ENCODE measurements at places on chromosomes 12 and 14.
A peak's percentile ranks its signal among the peaks of the same experiment; 100 is the strongest.

- no peak for DNase-seq
- peaks cover 8% of the 10 kb centered on the region for H3K4me1 ChIP-seq
- H3K36me3 ChIP-seq: peaks cover 5% of the 10 kb centered on the region
- no peak overlapping the region for H3K27ac ChIP-seq
Measured at GRCh38 chr14:75155169-75155568, 21.2 kb downstream of the TMED10 start.

DNA sequence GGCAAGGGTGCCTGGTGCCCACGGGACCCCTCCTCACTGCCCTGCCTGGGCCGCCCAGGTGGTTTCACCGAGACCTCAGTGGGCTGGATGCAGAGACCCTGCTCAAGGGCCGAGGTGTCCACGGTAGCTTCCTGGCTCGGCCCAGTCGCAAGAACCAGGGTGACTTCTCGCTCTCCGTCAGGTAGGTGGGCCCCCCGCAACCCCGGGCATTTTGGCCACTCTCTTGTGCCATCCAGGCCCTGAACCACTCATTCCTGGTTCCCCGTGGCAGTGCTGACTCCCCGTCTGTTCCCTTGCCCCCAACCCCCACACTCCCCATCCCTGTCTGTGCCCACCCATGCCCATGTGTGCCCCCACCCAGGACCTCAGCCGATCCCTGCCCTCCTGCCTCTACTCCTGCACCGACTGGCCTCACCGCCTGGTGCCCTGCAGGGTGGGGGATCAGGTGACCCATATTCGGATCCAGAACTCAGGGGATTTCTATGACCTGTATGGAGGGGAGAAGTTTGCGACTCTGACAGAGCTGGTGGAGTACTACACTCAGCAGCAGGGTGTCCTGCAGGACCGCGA lies 480 bp downstream of the PTPN6 start:
- no peaks in the 10 kb centered on the region for H3K4me1 ChIP-seq
- H3K4me3 ChIP-seq: peak overlapping the region; percentile 43
- H3K27me3 ChIP-seq: no peaks in the 10 kb centered on the region
- H3K27ac ChIP-seq: no peak overlapping the region

DNA sequence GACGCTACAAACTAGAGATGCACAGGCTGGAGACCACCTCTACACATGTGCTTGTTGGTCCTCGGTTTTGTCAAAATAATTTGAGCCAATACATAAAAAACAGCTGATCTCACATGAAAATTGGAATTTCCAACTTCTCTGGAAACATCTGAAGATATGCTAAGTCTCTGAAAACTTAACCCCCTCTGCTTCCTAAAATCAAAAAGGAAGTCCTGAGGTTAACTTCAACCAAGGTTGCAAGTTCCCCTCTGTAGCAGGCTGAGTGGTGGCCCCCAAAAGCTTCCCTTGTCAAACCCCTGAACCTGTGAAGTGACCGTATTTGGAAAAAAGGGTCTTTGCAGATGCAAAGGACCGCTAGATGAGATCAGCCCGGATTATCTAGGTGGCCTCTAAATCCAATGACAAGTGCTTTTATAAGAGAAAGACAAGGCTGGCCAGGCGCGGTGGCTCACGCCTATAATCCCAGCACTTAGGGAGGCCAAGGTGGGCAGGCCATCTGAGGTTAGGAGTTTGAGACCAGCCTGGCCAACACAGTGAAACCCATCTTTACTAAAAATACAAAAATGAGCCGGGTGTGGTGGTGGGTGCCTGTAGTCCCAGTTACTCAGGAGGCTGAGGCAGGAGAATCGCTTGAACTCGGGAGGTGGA lies 32.0 kb upstream of the VPS37B start:
- no peak for DNase-seq
- peaks cover 3% of the 10 kb centered on the region for H3K36me3 ChIP-seq
- H3K27me3 ChIP-seq: no peaks in the 10 kb centered on the region
- H3K27ac ChIP-seq: no peak overlapping the region
- no peak overlapping the region for H3K4me3 ChIP-seq

- no peak overlapping the region for H3K27ac ChIP-seq
- H3K4me3 ChIP-seq: no peak overlapping the region
- no peak for DNase-seq
- no peaks in the 10 kb centered on the region for H3K4me1 ChIP-seq
- no peaks in the 10 kb centered on the region for H3K27me3 ChIP-seq
- peaks cover 3% of the 10 kb centered on the region for H3K36me3 ChIP-seq
Measured at GRCh38 chr12:63266988-63267387, 116.0 kb upstream of the AVPR1A start.

- DNase-seq: no peak
- H3K27ac ChIP-seq: no peak overlapping the region
- no peaks in the 10 kb centered on the region for H3K27me3 ChIP-seq
- no peaks in the 10 kb centered on the region for H3K36me3 ChIP-seq
- H3K4me3 ChIP-seq: no peak overlapping the region
- no peaks in the 10 kb centered on the region for H3K4me1 ChIP-seq
Measured at GRCh38 chr12:104384141-104384880, 72.4 kb upstream of the CHST11 start.

- no peak overlapping the region for H3K27ac ChIP-seq
- H3K4me1 ChIP-seq: peaks cover 11% of the 10 kb centered on the region
- H3K4me3 ChIP-seq: no peak overlapping the region
- no peak for DNase-seq
Measured at GRCh38 chr12:47276253-47276620, 196.5 kb upstream of the AMIGO2 start.

DNA sequence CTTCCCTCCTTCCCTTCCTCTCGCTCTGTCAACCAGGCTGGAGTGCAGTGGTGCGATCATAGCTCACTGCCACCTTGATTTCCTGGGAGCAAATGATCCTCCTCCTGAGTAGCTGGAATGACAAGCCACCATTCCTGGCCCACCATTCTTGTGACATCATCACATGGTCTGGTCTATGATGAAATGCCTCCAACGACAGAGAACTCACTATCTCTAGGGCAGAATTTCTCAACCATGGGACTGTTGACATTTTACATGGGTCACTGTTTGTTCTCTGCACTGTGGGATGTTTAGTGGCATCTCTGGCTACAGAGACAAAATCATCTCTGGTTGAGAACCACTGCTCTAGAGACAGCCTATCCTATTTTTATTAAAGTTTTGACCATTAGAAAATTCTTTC lies 9.7 kb downstream of the VRK1 start:
- no peak overlapping the region for H3K27ac ChIP-seq
- H3K36me3 ChIP-seq: no peaks in the 10 kb centered on the region
- H3K27me3 ChIP-seq: no peaks in the 10 kb centered on the region
- DNase-seq: no peak
- no peaks in the 10 kb centered on the region for H3K4me1 ChIP-seq

DNA sequence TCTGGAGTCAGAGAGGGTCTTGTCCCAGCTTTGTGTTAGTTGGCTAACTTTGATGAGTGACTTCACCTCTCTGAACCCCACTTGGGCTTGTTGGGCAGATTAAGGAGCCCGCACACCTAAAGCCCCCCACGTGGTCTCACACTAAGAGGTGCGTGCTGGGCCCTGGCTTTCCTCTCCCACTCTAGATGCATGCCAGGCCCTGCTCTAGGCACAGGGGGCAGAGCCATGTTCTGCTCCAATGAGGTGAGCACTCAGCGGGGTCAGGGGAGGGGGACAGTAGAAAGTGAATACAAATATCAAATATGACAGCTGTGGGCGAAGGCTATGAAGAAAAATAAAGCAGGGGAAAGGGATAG lies 119.0 kb downstream of the GCH1 start:
- H3K27me3 ChIP-seq: no peaks in the 10 kb centered on the region
- H3K4me3 ChIP-seq: no peak overlapping the region
- no peaks in the 10 kb centered on the region for H3K4me1 ChIP-seq
- H3K36me3 ChIP-seq: peaks cover 84% of the 10 kb centered on the region

DNA sequence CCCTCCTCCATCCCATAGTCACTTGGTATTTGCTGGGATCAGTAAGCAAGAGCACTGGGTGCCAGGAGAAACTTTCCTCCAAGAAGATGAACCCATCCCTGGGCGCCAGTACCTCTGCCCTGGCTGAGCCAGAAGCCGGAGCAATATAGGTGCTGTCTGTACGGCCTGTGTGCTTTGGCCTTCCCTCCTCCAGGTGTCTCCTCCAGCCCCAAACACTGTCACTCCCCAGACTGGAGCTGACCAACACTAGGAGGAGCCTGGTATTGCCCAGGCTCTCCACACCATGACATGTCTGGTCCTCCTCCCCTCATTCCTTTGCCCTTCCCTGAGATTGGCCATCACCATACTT lies 4.9 kb downstream of the GSTZ1 start:
- H3K27ac ChIP-seq: no peak overlapping the region
- H3K27me3 ChIP-seq: no peaks in the 10 kb centered on the region
- no peak overlapping the region for H3K4me3 ChIP-seq
- H3K36me3 ChIP-seq: no peaks in the 10 kb centered on the region
- peaks cover 7% of the 10 kb centered on the region for H3K4me1 ChIP-seq

DNA sequence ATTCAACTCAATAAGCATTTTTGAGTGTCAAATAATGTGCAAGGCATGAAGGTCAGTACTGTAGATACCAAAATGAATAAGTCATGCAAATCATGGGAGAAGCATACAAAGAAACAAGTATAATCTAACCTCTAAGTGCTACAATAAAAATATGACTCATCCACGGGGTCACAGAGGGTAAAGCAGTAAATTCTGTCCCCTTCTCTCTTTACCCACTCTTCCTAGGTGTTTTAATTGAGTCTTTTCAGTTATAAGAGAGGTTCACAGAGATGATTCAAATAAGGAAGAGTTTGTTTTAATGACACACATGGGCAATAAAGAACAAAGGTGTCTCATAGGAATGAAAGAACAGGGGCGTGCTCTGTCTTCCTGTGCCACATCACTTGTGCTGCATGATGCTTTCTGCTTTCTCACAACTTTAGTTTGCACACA lies 71.5 kb upstream of the DAAM1 start:
- H3K27me3 ChIP-seq: no peaks in the 10 kb centered on the region
- no peaks in the 10 kb centered on the region for H3K4me1 ChIP-seq
- no peak overlapping the region for H3K27ac ChIP-seq
- DNase-seq: no peak

Data from tibial artery (tissue), 4 donors.